ENCODE measurements at places on chromosomes 7 and 10.

- no peak for DNase-seq
These were observed 29.4 kb downstream of the CTBP2 start for GRCh38 chr10:125130916-125131315.

- DNase-seq, result no peak
These were observed 60.4 kb downstream of the INPP5F start for GRCh38 chr10:119786117-119786769.

DNA sequence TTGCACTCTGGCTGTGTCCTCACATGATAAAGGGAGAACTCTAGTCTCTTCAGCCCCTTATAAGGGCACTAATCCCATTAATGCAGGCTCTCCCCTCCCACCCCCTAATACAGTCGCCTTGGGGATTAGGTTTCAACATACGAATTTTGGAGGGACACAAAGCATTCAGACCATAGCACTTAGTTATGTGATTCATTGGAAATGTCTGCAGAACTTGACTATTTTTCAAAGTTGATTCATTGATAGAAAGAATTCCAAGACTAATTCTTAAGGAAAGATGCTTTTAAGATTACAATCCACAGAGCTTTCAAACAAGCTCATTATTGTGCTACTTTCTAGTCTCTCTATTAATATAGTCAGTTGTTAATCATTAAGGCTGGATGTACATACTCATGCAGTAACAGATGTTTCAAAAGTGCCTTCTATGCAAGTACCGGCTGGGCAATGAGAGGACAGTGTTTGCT lies 85.3 kb upstream of the RPA3 start:
- no peak for DNase-seq

GRCh38 chr7:66905278-66905677 lies 15.7 kb upstream of the TMEM248 start:
- DNase-seq, result no peak

GRCh38 chr7:113230691-113231090 lies 112.3 kb upstream of the SMIM30 start:
- no peak for DNase-seq

DNA sequence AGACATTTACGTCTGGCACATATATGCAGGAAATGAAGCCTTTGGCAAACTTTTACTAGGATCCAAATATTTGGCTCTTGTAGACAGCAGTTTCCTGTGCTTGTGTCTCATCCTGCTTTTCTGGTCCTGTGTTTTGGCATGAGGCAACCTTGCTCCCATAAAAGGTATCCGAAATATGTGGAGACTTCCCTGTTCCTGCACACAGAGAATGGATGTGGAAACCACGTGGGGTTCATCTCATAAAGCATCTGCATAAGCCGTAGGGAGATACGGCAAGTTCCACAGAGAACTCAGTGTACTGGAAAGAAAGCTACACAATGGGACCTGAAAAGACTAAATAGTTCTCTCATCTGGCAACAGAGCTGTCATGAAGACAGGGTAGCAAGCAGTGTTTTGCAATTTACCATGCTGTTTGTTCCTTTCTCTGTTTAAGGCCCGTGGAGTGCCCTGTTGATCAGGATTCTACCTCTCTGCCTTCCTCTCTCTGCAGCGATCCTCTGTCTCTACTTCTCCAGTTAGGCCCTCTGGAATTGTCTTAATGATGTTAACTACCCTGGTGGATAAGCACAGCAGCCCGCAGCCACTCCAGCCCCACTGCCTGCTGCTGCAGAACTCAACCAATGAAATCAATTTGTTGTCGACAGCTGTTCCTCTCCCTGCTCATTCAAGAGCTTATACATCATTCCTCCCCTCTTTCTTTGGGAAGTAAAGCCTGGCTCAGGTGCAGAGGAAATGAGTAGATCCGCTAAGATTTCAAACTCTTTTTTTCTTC lies 293.6 kb downstream of the CSTF2T start:
- DNase-seq, result no peak

DNA sequence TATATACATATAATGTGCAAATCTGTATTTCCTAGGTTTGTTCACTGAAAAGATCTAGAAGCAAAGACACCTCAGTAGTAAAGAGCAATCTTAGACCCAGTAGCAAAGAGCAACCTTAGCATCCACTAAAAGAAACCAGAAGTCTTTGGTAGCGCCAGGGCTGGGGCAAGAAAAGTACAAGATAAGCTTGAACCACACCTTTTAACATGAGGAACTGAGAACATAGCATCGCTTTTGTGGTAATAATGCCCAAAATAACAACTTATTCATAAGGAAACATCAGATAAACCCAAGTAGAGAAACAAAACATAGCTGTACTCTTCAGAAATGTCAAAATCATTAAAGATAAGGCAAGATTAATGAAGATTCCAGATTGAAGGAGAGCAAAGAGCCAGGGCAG lies 173.4 kb downstream of the IMMP2L start:
- DNase-seq, result no peak

- no peak for DNase-seq
These were observed 33.1 kb downstream of the GPRIN2 start for GRCh38 chr10:46523119-46523961.

DNA sequence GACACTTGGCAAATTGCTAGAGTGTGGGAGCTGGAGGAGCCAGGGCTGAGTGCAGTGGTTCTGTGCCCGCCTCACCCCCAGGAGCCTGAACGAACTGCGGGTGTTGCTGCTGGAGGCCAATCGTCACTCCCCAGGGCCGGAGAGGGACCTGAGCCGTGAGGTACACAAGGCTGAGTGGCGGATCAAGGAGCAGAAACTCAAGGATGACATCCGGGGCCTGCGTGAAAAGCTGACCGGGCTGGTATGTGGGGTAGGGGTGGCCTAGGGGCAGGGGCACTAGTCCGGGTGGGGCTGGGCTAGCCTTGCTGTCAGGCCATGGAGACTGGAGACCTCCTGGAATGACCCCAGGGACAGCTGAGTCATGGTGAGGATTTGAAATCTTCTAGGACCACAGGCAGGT lies 56.7 kb upstream of the GTF2IRD1 start:
- no peak for DNase-seq

DNA sequence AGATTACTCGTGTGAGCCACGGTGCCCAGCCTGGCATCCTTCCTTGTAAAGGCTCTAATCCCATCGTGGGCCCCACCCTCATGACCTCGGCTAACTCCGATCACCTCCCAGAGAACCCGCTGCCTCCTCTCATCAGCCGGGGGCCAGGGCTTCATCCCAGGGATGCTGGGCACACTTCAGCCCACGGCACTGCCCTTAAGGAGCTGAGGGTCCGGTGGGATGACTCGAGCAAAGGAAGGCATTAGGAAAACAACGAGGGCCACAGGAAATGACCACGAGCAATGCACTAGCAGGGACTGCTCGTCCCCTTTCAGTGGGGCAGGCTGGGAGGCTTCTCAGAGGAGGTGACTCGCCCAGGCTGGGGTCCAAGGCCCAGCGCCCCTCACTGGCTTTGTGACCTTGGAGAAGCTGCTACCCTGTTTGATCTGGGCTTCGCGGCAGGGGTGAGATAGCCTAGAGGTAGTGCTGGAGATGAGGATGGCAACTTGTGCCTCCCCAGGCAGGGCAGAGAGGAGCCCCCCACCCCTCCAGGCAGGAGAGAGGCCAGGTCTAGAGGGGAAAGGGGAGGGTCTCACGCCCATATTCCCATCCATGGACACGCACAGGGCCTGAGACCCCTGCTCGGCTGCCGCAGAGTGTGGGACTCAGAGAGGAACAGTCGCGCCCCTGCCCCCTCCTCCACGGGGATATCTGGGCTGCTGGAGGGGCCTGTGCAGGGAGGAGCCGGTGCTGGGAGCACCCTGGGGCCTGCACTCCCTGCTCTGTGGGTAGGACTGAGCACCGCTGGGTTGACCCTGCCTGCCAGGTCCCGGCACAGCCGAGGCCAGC lies 26.8 kb downstream of the ELFN1 start:
- no peak for DNase-seq

GRCh38 chr7:27161214-27161720 lies 4.1 kb downstream of the HOXA9 start:
- no peak for DNase-seq

GRCh38 chr10:63452524-63452923 lies 13.3 kb downstream of the JMJD1C start:
- DNase-seq, result no peak

DNA sequence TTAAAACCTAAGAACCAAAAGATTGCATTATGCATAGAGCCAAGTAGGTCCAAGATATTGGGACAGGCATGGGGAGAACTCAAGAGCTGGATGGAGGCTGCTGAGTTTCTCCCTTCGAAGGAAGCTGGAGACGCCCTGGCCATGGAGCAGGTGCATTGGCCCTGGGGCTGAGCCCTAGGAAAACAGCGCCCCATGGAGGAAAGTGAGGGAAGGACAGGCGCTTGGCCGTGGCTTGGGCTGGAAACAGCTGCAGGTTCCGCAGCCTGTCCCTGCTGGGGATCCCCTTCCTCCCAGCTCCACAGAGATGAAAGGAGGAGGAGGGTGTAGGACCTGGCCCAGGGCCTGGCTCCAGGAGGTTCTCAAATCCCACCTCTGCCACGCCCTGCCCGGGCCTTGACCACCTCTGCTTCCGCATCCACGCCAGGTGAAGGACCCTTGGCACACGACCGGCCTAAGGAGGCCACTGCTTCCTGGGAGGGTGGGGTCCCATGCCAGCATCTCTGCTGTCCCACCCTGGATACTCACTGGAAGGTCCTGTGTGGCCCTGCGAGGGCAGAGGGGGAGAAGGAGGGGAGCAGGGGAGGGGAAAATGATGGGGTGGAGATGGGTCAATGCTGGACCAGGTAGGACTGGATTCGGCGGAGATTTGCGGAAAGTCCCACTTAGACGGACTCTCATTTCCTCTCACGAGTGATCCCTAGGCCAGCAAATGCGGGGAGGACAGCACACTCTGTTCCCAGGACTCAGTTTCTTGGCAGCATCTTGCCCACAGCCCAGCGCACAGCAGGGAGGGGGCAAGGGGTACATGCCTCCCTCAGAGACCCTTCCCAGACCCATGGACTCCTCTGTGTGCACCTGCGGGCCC lies 258.6 kb upstream of the TCERG1L start:
- no peak for DNase-seq

GRCh38 chr10:10367264-10367663 lies 650.4 kb upstream of the CELF2 start:
- DNase-seq, result no peak

DNA sequence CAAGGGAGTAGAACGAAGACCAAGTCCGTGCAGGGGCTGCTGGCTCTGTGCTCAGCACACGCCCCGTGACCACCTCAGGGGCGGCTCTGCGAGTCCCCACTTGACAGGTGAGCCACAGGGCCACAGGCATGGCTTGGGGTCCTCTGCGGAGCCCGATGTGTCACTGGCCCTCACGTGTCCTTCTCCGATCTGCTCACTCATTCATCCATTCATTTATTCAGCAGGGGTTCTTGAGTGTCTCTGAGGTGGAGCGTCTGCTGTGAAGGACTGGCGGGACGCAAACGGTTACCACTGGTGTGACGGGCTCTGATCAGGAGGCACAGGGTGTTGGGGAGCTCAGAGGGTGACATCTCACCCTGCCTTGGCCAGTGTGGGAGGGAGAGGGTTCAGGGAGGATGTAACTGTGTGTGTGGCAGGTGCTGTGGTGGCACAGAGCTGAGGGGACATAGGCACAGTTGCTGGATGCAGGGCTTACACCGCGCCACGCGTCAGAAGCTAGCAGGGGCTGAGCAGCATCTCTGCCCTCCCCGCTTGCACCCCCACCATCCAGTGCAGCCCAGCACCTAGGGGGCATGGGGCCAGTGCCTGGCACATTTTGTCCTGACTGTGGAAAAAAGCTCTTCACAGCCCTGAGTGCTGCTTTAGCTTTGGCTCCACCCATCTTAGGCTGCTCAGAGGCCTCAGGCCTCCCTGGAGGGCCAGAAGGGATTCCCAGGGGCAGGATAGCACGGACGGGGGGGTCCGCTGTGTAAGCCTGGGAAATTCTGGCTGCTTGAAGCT lies 116.8 kb downstream of the LHPP start:
- no peak for DNase-seq

DNA sequence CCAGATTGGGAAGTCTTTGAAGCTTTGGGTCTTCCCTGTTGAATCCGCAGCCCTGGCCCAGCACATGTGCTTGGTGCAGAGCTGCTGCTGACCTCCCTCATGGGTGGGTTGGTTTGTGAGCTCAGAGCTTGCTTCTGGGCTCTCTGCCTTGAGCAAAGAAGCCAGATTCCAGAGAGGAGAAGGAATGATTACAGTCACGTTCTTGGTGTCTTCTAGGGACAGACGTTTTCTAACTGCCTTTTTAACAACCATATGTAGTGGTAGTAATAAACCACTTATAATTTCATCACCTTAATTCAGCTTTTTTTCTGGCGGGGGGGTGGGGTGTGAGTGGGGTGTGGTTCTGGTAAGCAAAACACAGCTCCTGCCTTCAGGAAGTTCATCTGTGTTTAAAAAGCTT lies 39.5 kb downstream of the LRMDA start:
- no peak for DNase-seq

DNA sequence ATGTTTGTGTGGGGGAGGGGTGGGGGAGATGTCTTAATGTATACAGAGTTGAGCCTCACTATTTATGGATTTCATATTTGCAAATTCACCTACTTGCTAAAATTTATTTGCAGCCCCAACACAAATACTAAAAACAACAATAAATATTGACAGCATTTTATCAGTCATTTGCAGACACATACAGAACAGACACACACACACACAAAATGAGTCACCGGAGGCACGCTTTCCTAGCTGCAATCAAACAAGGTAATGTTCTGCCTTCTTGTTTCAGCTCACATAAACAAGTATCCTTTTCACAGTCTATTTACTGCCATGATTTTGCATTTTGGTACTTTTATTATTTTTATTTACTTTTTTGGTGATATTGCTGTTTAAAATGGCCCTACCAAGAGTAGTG lies 88.5 kb downstream of the IPMK start:
- DNase-seq, result no peak

- no peak for DNase-seq
These were observed 278.5 kb downstream of the DNAJB6 start for GRCh38 chr7:157615101-157615817.

- no peak for DNase-seq
These were observed 52.6 kb downstream of the ADCY1 start for GRCh38 chr7:45626441-45627430.

GRCh38 chr10:70324339-70324861 lies 40.6 kb upstream of the NPFFR1 start:
- DNase-seq, result no peak

- no peak for DNase-seq
These were observed 386.8 kb upstream of the POT1 start for GRCh38 chr7:125316466-125316865.

DNA sequence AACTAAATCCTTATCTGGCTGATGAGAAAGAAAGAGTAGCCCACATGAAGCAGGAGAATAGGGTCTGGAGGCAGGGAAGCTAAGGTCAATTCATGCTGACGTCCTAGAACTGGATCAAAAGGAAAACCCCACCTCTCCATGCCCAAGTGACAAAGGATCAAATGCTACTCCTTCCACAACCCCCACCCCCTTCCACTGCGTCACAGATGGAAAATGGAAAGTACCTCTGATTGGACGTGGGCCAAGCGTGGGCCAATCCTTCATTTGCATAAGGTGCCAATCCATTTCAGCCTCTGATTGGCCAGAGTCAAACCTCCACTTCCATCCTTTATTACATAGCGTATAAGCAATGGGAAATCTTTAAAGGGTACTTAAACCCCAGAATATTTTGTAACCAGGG lies 431.3 kb upstream of the ETV1 start:
- DNase-seq, result no peak
